WERI-Rb-1 (cell line): ENCODE measurements at places on chromosomes 1 and 21.

DNA sequence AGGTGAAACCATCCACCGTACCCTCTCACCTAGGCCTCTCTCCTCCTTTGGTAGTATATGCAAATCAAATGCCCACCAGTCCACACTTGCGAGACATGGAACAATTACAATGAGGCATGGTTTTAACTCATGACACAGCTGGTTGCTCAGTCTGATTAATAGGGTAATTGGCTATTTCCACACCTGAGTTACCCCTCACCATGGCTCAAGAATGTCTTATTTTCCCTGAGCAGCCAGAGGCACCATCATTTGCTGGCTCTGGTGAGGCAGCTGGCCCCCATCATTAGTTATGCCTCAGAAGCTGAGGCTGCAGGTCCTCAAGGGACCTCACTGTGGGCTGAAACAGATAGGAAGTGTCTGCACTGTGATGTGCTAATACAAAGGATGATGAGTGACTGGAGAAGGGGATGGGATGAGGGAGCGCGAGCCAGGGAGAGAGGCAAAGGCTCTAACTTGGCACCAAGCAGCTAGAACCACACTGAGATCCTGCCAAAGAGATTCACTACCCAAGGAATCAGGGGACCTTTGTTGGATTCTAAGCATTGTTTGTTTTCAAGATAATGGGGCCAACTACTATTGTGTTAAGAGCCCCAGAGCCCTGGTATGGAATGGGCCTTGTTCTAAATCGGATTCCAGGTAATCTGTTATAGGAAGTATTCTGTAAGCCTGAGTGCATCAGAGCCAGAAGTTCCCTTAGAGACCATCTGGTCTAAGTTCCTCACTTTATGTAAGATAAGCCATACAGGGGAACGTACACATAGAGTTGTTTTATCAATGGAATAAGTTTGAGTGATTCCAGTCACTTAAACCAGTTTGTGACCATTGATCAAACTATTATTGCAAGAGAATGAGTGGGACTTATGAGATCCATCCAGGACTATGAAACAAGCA, 80.0 kb upstream of the CNTN2 start:
- DNase-seq = peak; percentile 94

- DNase-seq = no peak
These were observed 11.8 kb upstream of the FMOD start for GRCh38 chr1:203362720-203363025.

GRCh38 chr21:38942748-38943211, 137.1 kb downstream of the ETS2 start:
- no peak for DNase-seq

DNA sequence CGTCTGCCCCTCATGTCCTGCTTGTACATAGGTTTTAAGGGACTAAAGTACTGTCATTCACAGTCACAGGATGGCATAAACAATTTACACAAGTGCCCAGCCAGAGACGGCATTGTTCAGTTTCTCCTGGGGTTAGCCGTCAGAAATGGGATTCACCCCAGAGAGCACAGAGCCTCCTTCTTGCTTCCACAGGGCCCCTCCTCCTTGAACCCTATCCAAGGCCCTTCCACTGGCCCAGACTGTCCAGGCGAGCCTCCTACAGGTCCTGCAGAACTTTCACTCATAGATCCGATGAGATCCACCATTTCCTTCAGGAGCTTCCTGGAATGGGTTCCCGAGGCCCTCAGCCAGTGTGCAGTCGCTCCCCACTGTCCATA, 10.0 kb downstream of the AVPR1B start:
- DNase-seq = no peak

GRCh38 chr1:15974855-15975254, 1.0 kb downstream of the ZBTB17 start:
- DNase-seq = no peak

- DNase-seq = no peak
These were observed 6.9 kb upstream of the DNAH14 start for GRCh38 chr1:224922404-224923164.

DNA sequence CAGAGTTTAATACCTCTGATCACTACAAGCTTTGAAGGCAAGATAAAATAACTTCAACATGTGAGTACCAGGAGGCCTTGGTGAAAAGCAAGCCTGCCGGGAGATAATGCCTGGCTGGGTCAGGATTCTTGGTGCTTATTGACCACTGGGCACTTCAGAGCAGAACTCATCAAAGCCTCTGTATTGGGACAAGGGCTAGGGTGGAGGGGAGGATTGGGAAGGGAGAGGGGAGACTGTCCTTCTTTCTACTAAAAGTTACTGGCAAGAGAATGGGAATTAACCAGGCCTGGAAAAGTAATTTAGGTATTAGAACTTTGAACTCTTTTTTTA, 35.2 kb downstream of the NEK2 start:
- no peak for DNase-seq

GRCh38 chr1:201885531-201886075, 3.1 kb upstream of the SHISA4 start:
- DNase-seq = no peak

DNA sequence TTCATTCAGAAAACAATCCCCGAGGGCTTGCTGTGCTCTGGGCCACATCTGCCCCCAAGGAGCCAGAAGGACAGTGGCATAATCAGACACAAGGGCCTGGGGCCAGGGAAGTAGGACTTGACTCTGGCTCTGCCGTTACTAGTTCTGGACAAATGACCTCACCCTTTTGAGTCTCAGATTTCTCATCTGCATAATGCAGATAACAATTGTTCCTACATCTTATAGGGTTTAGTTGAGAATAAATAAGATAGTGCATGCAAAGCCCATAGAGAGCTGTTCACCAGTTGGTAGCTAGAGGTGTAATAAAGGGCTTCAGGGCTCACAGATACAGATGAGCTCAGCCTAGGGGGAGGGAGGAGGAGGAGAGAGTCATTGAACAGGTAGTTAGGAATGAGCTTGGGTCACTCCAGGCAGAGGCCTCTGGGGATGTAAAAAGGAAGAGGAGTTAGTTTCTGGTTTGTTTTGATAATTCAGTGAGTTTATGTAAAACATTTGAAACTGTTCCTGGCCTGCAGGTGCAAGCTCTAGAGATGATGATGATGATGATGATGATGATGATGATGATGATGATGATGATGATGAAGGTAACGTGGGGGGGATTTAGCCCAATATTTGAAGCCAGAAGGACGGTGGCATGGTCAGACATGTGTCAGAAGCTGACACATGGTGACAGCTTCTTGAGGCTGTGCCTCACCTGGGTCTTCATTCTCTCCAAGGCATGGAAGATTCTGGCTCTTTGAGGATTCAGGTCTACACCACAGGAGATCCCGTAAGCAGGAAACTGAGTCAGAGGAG, 858 bp downstream of the LACTBL1 start:
- DNase-seq = peak; percentile 39

- DNase-seq = no peak
These were observed 11.0 kb downstream of the GADD45A start for GRCh38 chr1:67695963-67696362.

- no peak for DNase-seq
These were observed 322.7 kb upstream of the DUSP10 start for GRCh38 chr1:222064388-222065211.

- DNase-seq = no peak
These were observed at the start of gene FCRL2 for GRCh38 chr1:157776971-157777391. Gene FCRL2 (minus strand): TSS chr1:157777132. CDS start chr1:157777073, 59 bp downstream.

- DNase-seq = no peak
These were observed 19.4 kb downstream of the RRP15 start for GRCh38 chr1:218304281-218305039.

- peak; percentile 39 for DNase-seq
These were observed 27.7 kb upstream of the PTGFRN start for GRCh38 chr1:116881879-116882520.

DNA sequence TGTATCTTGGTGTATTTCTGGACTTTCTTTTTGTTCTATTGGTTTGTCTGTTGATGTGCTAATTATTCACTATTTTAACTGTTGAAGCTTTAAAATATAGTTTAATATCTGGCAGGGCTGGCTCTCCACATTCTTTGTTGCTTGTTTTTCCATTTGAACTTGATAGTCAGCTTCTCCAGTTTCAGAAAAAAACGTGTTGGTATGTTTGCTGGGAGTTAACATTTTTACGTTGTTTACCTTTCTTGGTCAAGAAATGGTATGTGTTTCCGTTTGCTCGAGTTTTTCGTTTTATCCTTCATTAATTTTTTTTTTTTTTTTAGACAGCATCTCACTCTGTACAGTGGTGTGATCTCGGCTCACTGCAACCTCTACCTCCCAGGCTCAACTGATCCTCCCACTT, 16.9 kb upstream of the ZBTB40 start:
- no peak for DNase-seq

DNA sequence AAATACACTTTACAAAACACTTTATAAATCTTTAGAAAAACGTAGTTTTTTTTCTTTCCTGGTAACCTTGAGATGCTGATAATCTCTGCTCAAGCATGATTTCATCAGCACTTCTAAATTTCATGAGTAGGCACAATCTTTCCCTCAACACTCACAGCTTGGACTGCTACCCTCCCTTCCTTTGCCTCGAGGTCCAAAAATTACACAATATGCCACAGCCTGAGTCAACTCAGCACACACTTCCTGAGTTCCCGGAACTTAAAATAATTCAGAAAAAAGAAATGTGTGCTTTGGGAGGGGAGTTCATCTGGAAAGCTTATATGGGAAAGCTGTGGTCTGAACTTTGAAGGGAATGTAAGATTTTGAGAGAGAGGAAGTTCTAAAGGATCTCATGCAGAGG, 5.9 kb downstream of the CLCA2 start:
- DNase-seq = no peak

DNA sequence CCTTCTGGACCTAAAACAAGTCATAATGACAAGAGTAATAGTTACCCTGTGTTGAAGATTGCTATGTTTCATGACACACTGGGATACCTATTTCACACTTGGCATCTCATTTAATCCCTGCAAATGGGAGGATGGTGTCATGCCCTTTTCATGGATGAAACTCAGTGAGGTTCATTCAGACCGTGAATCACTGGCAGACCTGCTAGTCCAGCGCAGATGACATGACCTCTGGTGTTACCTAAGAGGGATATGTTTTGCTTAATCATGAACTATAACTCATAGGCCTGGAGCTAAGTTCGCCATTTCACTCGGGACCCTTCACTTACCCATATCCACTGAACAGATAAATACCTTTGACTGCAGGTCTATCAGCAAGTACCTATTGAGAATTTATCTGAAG, 286.6 kb upstream of the FMN2 start:
- DNase-seq = no peak

DNA sequence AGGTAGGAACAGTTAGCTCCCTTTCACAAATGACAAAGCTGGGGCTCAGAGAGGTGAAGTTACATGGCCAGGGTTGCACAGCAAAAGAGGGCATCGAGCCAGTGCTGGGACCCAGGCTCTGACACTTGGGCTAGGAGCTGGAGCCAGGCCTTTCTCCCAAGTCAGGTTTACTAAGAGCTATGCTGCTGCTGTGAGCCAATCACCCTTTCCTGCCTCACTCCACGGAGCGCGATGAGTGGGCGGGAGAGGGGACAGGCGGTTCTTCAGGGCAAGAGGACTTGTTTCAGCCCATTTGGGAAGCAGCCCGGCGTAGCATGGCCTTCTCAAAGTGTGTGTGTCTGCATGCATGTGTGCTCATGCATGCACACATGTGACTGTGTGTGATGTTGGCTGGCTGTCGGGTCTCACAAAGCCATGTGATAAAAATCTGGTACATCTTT, 10.6 kb downstream of the ID3 start:
- DNase-seq = no peak

- DNase-seq = peak; percentile 94
These were observed 27.4 kb downstream of the LRRC3 start for GRCh38 chr21:44482581-44483287.

GRCh38 chr1:210883821-210884220, 250.1 kb downstream of the KCNH1 start:
- DNase-seq = no peak

DNA sequence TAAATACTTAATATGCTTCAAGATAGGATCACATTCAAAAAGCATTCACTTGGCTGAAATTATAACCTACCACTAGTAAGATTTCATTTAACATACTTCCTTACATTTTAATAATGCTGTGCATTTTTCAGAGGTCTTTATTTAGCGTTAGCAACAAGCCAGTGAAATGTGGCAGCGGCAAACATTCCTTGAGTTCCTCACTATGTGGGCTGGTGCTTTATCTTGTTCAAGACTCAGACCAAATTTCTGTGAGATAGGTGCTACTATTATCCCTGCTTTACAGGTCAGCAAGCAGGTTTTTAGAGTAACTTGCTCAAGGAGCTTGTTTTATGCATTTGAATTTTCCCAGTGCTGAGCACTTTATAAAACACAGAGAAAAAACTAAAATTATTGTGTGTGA, 132.7 kb downstream of the PLPPR4 start:
- no peak for DNase-seq

DNA sequence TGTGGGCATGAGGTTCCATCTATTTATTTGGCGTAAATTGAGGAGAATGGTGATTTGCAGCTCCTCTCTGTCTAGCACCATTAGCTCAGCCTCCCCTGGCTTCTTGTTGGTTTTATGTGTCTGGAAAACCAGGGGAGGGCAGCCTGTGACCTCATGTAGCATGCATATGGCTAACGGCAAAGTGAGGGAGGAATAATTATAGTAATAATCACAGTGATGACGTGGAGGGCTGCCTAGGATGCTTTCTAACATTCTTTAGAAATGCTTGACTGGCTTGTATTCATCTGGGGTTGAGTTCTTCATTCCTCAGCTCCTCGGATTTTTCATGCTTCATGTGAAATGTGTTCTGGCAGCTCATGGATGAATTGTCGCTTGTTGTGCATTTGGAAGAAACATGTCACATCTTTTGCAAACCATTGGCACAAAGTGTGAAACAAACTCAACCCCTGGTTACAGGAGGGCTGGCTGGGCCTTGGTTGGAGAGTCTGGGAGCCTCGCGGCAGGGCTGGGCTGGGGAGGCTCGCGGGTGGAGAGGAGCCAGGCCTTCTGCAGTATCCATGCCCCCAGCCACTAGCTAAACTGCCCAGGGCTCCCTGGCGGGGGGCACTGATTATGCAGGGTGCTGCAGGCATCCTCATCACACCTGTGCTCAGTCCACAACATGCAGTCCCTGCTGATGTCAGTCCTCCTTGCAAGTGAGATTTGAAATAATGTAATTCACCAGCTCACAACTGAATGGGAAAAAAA, 149.6 kb downstream of the DISC1 start:
- no peak for DNase-seq

DNA sequence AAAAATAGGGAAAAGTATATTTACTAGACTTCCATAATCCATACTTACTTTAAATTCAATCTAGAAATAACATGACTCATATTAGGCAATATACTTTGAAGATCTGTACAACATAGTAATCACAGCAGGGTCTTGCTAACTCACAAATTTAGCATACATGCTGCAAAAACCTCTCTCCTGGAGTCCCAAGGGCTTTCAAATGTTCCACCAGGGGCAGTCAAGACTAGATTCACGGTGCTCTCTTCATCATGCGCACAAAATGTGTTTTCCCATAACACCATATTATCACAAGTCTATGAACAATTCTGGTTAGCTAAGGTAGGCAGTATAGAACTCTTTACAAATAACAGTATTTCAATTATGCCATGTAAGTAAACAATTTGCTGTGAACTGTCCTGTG, 45.8 kb downstream of the SSX2IP start:
- DNase-seq = no peak

GRCh38 chr1:181184621-181185020, 96.1 kb downstream of the IER5 start:
- no peak for DNase-seq

- no peak for DNase-seq
These were observed 12.5 kb downstream of the SLC9A1 start for GRCh38 chr1:27142464-27142863.

- DNase-seq = no peak
These were observed 441.5 kb downstream of the PLA2G4A start for GRCh38 chr1:187270256-187270655.

GRCh38 chr1:53306168-53306567, 21.7 kb downstream of the LRP8 start:
- no peak for DNase-seq

GRCh38 chr1:205495237-205495823, 9.1 kb upstream of the CDK18 start:
- DNase-seq = peak; percentile 77
